HL-60 (cell line): ENCODE measurements at places on chromosomes 4 and X.

- DNase-seq = no peak
Observed at GRCh38 chr4:139368998-139369397, 66.7 kb upstream of the NDUFC1 start.

GRCh38 chr4:86302251-86302650 lies 57.6 kb downstream of the MAPK10 start:
- DNase-seq = no peak

- no peak for DNase-seq
Observed at GRCh38 chrX:100208076-100208475, 202.0 kb downstream of the PCDH19 start.

GRCh38 chrX:46407753-46408130 lies 137.5 kb downstream of the ZNF674 start:
- no peak for DNase-seq

DNA sequence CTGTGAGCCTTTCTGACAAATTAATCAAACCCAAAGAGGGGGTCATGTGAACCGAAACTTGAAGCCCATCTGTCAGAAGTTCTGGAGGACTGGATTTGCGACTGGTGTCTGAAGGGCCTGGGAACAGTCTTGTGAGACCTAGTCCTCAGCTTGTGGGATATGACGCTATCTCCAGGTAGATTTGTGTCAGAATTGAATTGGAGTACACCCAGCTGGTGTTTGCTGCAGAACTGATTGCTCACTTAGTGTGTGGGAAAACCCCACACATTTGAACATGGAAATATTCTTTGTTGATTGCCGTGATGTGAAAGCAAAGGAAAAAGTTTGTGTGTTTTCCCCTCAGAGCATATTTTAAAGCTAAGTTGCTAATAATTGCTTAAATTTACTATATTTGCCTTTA lies 30.3 kb upstream of the TMSB15B start:
- DNase-seq = no peak

- no peak for DNase-seq
Observed at GRCh38 chrX:132740316-132741123, 217.9 kb downstream of the HS6ST2 start.

DNA sequence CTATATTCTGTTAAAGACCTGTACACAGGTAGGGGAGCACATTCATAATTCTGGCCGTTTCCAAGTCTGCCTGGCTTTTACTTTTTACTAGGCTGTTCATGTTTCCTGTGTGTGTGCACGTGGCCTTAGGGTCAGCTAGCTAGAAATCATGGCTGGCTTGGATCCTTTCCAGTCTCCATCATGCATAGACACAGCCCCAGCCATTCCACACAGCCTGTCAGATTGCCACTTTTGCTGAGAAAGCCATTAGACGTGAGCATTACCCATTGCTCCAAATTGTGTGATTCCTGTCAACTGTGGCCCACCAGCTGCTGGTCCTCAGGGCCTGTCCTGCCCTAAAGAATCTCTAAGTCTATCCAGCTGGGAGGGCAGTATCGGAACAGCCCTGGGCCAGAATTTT lies 11.4 kb upstream of the SORCS2 start:
- no peak for DNase-seq

DNA sequence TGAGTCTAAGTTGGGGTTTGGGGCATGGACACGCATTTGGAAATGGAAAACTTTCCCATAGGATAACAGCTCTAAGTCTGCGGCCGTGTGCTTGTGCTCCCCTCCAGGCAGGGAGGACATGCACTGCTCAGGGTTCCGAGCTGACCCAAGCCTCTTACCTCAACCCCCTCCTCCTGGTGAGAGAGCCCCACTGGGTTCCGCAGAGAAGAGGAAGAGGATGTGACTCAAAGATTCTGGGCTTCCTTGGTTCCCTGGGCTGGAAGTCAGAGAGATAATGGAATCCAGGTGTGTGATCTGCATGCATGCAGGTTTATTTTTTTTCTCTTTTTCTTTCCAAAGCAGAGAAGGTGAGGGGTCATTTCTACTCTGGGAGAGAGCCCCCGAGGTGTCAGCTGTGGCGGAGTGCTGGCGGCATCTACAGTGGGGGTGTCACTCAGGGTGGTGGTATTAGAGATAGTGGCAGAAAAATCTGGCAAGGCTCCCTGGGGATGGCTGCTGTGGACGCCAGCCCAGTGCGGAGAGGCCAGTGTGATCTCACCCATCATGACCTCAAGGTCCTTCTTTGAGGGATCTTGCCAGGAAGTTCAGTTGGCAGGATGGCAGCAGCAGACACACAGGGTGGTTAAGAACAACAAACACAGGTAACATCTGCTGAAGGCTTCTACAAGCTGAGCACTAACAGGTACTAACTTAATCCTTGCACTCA lies 168.7 kb upstream of the HAND2 start:
- no peak for DNase-seq

DNA sequence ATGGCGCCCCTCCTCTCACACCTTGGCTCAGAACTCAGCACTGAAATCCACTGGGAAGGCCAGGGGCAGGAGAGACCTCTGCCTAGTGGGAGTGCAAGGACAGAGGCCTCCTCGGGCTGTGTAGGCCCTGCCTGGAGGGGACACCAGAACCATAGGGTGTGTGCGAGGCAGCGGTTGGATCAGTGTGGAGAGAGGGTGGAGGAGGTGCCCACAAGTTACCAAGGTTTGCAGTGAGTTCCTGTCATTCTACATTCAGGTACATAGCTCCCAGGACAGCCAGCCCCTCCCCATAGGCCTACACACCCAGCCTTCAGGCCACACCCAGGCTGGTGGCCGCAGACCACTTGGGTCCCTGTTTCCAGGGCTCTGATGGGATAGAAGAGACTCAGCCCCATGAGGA lies 19.2 kb upstream of the SPON2 start:
- DNase-seq = no peak

GRCh38 chr4:41517747-41518146 lies 20.2 kb upstream of the LIMCH1 start:
- DNase-seq = no peak

- no peak for DNase-seq
Observed at GRCh38 chrX:70168238-70169188, 8.8 kb upstream of the DGAT2L6 start.
